ENCODE measurements at places on chromosomes 4 and X. TPM values are rescaled to one million over a fixed set of nuclear protein-coding genes. Genes with fewer than 3 reads are reported as not detected.

DNA sequence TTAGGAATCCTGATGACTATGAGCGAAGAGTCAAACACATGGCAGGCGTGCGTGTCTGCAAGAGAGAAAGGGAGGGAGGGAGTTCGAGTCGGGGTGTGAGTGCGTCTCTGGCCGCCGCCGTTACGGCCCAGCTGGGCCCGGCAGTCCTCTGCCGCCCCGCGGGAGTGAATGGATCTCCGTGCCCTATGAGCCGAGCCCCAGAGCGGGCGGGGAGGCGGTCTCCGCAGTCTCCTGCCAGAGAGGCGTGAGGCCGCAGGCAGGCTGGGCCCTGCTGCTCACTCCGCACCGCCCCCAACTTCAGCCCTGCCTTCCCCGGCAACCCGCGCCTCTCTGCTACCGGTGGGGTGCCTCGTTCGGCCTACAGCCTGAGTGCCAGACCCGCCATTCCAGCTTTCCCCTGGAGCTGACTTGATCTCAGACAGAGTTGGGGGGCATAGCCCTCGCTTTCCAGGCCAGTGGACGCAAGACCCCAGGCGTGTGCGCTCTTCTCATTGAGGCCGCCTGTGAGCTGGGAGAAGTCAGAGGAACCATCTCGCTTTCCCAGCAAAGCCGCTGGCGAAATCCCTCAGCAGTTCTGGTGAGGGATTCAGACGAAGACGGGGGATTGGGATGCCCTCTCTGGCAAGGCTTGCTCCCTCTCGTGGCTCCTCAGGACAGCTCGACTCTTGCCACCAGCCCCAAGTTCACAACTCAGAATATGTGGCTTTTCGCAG, 1.4 kb downstream of the SLC16A2 start:
- peaks cover 2% of the 10 kb centered on the region for H3K27me3 ChIP-seq
- peak; percentile 37 for DNase-seq
- peaks cover 23% of the 10 kb centered on the region for H3K4me1 ChIP-seq
- H3K4me3 ChIP-seq: peak overlapping the region; percentile 83

- H3K4me1 ChIP-seq: peaks cover 3% of the 10 kb centered on the region
- DNase-seq: no peak
- H3K4me3 ChIP-seq: no peak overlapping the region
- H3K27ac ChIP-seq: no peak overlapping the region
- no peaks in the 10 kb centered on the region for H3K27me3 ChIP-seq
- no peaks in the 10 kb centered on the region for H3K36me3 ChIP-seq
These were observed 22.7 kb downstream of the UNC5C start for GRCh38 chr4:95526075-95526474.

- no peaks in the 10 kb centered on the region for H3K27me3 ChIP-seq
- H3K27ac ChIP-seq: no peak overlapping the region
- no peak overlapping the region for H3K4me3 ChIP-seq
- no peaks in the 10 kb centered on the region for H3K4me1 ChIP-seq
These were observed 195.9 kb downstream of the SCFD2 start for GRCh38 chr4:53169695-53170617.

DNA sequence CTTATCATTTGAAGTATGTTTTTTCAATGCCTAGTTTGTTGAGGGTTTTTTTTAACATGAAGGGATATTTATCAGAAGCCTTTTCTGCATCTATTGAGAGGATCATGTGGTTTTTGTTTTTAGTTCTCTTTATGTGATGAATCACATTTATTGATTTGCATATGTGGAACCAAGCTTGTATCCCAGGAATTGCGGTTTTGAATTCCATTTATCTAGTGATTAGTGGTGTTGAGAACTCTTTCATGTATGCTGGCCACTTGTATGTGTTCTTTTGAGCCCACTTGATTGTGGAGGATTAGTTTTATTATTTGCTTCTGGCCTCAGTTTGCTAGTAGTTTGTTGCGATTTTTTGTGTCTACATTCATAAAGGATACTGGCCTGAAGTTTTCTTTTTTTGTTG, 85.0 kb upstream of the CNKSR2 start:
- H3K27me3 ChIP-seq: no peaks in the 10 kb centered on the region
- no peaks in the 10 kb centered on the region for H3K36me3 ChIP-seq
- H3K4me1 ChIP-seq: peaks cover 6% of the 10 kb centered on the region
- no peak overlapping the region for H3K27ac ChIP-seq
- DNase-seq: no peak

- no peaks in the 10 kb centered on the region for H3K4me1 ChIP-seq
- no peak overlapping the region for H3K27ac ChIP-seq
- H3K36me3 ChIP-seq: no peaks in the 10 kb centered on the region
- DNase-seq: no peak
- peaks cover 5% of the 10 kb centered on the region for H3K27me3 ChIP-seq
These were observed 38.6 kb downstream of the NPY5R start for GRCh38 chr4:163382178-163382869.

GRCh38 chrX:100721328-100721727, 10.6 kb downstream of the SYTL4 start:
- H3K4me3 ChIP-seq: no peak overlapping the region
- peaks cover 9% of the 10 kb centered on the region for H3K4me1 ChIP-seq
- DNase-seq: no peak
- peaks cover 6% of the 10 kb centered on the region for H3K36me3 ChIP-seq

The PPP1R2C gene
- not detected for total RNA-seq

The CFAP47 gene
- 0.75 TPM for total RNA-seq

Data from neural crest cell (in vitro differentiated cells).